ENCODE measurements at places on chromosomes 12 and 14.

DNA sequence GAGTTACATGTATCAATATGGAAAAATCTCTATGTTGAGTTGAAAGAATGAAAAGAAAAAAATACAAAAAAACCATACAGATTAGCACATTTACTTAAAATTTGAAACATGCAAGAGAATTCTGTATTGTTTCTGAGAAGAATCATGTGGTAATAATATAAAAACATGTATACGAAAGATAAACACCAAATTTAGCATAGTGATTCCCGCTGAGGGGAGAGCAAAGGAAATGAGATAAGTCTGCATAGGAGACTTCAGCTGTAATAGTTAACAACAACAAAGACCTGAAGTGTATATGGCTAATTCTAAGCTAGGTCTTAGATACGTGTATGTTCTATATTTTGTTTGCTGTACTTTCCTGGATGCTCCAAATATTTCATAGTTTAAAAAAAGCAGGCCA, 46.5 kb downstream of the FNTB start:
- no peak for DNase-seq

- DNase-seq = no peak
Observed at GRCh38 chr12:10030446-10030845, at the start of gene CLEC9A. Gene CLEC9A (plus strand): TSS chr12:10030682. CDS start chr12:10052688, 22,006 bp downstream.

DNA sequence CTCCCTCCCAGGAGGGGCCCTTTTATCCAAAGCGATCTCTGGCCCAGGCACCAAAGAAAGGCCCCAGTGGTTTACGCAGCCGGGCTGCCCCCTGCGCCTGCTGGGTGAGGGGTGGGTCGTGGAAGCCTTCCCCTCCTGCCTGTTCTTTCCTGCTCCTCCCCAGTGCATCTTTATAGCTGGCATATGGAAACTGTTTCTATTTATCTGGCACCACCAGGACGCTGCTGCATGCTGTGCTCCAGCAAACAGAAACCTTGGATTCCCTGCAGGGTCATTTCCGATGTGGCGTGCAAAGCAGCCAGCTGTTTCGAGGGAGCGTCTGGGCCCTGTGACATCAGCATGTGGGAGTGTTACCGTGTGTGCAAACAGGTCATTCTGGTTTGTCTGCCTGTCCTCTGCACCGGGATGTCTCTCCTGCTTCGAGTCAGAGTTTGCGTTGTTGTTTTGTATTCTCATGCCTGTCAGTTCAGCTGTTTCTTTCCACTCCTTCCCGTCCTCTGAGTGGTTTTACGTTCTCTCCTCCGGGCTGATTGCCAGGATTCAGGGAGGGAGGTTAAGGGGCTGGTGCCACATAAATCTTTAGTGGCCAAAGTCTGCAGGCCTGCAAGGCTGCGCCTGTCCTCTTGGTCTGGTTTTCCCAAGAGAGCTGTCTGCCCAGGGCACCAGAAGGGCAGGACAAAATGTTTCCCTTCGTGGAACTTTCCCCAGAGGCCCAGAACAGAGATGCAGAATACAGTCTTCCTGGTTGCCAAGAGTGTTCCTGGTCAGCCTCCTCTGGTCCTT, 24.6 kb downstream of the TPCN1 start:
- peak; percentile 68 for DNase-seq

GRCh38 chr12:94615260-94616181, 34.8 kb downstream of the TMCC3 start:
- peak; percentile 61 for DNase-seq

DNA sequence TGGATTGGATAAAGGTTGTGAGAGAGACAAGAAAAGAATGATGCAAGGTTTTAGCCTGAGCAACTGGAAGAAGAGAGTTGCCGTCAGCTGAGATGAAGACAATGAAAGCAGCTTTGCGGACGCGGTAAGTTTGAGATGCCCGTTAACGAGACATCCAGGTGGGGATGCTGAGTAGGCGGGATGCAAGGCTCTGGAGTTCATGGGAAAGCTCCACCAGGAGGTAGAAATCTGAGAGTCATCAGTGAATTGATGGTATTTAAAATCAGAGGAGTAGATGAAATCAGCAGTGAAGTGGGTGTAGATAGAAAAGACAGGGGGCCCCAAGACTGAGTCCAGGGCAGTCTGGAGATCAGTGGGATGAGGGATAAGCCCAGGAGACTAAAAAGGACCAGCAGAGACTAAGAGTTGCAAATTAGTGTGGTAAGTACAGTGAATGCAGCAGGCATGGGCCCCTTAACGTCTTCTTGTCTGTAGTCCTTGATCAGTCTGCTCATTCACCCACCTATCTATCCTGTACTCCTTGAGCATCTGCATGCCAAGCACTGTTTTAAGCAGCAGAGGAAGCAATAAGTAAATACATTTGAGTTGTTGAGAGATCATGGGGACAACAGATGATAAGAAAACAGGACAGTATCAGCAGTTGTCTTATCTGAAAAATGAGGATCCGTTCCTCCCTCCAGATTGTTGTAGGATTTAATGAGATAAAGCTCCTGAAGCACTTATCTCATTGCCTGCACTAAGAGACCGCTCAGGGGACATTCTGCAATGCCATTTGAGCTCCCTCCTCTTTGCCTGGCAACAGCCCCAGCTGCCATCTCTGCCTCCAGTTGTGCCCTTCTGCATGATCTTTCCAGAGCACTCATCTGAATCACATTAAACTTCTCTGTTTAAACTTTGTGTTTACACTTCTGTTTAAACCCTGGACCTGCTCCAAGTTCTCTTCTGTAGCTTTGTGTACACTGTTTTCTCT, 91.5 kb downstream of the APAF1 start:
- no peak for DNase-seq

DNA sequence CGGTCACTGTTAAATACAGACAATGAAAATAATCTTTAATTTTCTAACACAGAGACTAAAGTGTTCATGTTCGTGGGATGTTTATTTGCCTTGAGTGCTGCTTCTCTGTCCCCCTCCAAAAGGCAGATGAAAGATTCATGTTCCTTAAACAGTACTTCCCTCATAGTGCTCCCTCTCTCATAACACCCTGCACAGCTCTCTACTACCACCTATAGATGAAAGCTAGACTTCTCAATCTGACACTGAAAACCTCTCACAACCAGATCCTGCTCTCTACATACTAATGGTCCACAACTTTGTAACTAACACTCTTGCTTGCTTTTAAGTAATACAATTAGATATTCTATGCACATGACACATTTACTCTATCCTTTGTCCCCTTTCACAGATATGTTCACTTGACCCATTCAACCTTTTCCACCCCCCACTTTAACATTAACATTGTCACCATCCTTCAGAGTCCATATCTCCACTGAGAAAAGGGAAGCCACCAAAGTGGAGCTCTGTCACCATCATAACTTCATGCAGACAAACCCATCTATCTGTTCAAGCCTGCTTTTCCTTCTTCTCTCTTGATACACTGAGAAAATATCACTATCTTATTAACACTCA, 266.4 kb upstream of the USP15 start:
- DNase-seq = no peak
